Peyer's patch (tissue), 4 donors: ENCODE measurements at places on chromosomes 1 and 21. TPM values are rescaled to one million over a fixed set of nuclear protein-coding genes. Genes with fewer than 3 reads are reported as not detected.

DNA sequence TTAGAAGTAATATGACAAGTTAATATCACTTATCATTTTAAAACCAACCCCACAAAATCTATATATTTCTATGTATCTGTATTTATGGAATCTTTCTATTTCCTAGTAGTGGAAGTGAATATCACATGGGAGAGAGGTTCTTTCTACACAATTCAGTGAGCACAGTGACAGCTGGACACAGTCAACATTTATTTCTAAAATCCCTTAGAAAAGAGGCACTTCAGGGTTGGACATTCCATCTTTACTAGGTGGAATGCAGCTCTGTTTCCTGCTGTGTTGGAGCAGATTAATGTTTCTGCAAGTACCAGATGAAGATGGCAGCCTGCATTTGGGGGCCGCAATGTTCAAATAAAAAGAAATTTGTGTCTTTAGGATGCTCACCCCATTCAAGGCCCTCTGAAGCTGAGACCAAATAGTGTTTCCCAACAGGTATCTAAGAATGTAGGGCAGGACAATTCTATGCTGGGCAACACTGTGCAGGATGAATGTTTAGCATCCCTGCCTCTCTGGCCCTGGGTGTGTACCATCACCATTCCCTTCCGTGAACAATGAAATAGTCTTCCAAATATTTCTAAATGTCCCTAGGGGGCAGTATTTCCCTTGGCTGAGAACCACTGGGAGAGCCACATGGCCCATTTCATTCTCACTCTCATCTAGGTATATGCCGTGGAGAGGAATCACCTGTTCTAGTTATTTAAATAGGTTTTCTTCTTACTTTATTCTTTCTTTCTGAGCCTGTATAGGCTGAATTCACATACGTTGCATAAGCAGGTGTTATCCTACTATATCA, 394.8 kb downstream of the PRDM2 start:
- no peak overlapping the region for H3K4me3 ChIP-seq
- DNase-seq = no peak
- H3K4me1 ChIP-seq = no peaks in the 10 kb centered on the region
- H3K36me3 ChIP-seq = no peaks in the 10 kb centered on the region

DNA sequence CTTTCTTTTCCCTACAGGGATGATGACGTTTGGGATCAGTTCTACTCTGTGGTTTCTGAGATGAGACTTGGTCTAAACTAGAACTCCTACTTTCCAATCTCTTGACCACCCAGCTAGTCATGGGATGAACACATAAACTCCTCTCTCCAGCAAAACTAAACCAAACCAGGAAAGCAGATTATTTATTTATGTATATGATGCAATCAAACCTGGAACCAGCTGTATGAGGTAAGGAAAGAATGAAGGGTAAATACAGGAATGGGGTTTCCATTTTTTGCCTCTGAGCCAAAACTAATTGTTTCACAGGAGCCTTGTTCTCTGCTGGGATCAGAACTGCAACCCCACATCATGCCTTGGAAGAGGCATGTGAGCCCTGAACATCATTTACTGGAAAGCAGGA, 3.3 kb upstream of the AGT start:
- no peaks in the 10 kb centered on the region for H3K36me3 ChIP-seq
- H3K4me1 ChIP-seq = no peaks in the 10 kb centered on the region
- no peaks in the 10 kb centered on the region for H3K27me3 ChIP-seq
- no peak overlapping the region for H3K27ac ChIP-seq
- no peak overlapping the region for H3K4me3 ChIP-seq

GRCh38 chr1:188991221-188991930, 1486.3 kb downstream of the BRINP3 start:
- H3K4me1 ChIP-seq = no peaks in the 10 kb centered on the region
- no peak overlapping the region for H3K27ac ChIP-seq
- no peak for DNase-seq
- no peak overlapping the region for H3K4me3 ChIP-seq
- no peaks in the 10 kb centered on the region for H3K27me3 ChIP-seq

GRCh38 chr1:10074059-10074851, 41.5 kb downstream of the UBE4B start:
- no peaks in the 10 kb centered on the region for H3K36me3 ChIP-seq
- no peaks in the 10 kb centered on the region for H3K27me3 ChIP-seq
- peak; percentile 79 for DNase-seq
- H3K4me3 ChIP-seq = no peak overlapping the region
- H3K27ac ChIP-seq = no peak overlapping the region
- peaks cover 22% of the 10 kb centered on the region for H3K4me1 ChIP-seq

DNA sequence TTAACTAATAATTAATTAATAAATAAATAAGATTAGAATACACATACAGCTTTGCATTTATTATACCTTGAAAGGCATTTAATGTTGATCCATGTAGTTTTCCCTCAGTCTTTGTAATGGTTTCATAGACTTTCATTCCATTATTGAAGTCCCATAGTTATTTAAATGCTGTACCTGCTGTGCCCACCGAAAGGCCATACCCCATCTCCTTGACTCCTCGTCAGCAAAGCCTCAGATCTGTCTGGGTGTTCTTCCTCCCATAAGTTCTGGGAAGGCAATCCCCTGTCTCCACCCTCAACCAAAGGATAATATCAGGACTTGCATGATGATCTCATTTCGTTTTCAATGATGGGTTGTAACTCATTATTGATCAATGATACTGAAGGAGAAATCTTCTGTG, 17.1 kb downstream of the CCN1 start:
- H3K4me3 ChIP-seq = no peak overlapping the region
- no peaks in the 10 kb centered on the region for H3K36me3 ChIP-seq
- no peaks in the 10 kb centered on the region for H3K4me1 ChIP-seq

GRCh38 chr1:63563745-63564144, 29.5 kb upstream of the PGM1 start:
- no peaks in the 10 kb centered on the region for H3K27me3 ChIP-seq
- DNase-seq = no peak
- peaks cover 3% of the 10 kb centered on the region for H3K36me3 ChIP-seq
- no peak overlapping the region for H3K4me3 ChIP-seq
- H3K4me1 ChIP-seq = no peaks in the 10 kb centered on the region

- H3K27ac ChIP-seq = no peak overlapping the region
- no peaks in the 10 kb centered on the region for H3K36me3 ChIP-seq
- no peaks in the 10 kb centered on the region for H3K4me1 ChIP-seq
- H3K27me3 ChIP-seq = no peaks in the 10 kb centered on the region
- no peak for DNase-seq
- H3K4me3 ChIP-seq = no peak overlapping the region
Measured at GRCh38 chr1:61388566-61388965, 306.2 kb downstream of the NFIA start.

DNA sequence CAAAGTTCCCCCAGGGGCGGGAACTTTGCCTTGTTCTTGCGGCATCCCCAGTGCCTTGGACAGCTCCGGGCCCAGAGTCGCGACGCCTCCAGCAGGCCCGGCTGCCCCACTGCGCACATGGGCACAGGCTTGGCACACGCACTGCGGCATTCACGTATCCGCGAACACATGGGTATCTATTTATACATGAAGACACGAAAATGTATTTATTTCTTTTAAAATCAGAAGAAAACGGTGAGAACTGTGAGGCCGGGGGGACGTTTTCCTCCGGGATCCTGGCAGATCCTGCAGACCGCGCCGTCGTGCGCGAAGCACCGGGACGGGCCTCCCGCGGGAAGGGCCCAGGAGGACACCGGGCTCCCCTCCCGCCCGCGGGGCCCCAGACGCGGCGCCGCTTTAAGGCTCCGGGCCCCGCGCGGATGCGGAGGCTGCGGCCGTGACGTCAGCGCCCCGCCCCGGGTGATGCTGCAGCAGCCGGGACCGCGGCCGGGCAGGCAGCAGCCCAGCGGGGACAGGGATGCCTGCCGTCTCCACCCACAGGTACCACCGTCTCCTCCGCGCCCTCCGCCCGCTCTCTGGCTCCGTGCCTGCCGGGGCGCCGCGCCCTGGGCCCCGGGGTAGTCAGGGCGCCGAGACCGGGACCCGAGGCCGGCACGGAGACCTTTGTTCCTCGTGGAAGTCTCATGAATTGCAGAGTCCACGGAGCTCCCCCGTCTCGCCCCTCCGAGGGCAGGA, at the start of gene SLC45A1:
Gene SLC45A1, plus strand, starts transcription at position 468 of the 735 bp plus-strand sequence. CDS start 6,216 bp downstream, outside the sequence.
- H3K4me3 ChIP-seq = peak within 1 kb of the TSS; percentile 70
- H3K27ac ChIP-seq = peak within 1 kb of the TSS; percentile 62
- peak; percentile 75 for DNase-seq
- H3K36me3 ChIP-seq = no peaks in the 10 kb centered on the region
- H3K27me3 ChIP-seq = no peaks in the 10 kb centered on the region

GRCh38 chr1:147080006-147080661, 92.1 kb downstream of the PRKAB2 start:
- H3K27me3 ChIP-seq = peaks cover 46% of the 10 kb centered on the region
- peaks cover 30% of the 10 kb centered on the region for H3K4me1 ChIP-seq
- no peak for DNase-seq
- H3K36me3 ChIP-seq = no peaks in the 10 kb centered on the region
- no peak overlapping the region for H3K4me3 ChIP-seq
- no peak overlapping the region for H3K27ac ChIP-seq

DNA sequence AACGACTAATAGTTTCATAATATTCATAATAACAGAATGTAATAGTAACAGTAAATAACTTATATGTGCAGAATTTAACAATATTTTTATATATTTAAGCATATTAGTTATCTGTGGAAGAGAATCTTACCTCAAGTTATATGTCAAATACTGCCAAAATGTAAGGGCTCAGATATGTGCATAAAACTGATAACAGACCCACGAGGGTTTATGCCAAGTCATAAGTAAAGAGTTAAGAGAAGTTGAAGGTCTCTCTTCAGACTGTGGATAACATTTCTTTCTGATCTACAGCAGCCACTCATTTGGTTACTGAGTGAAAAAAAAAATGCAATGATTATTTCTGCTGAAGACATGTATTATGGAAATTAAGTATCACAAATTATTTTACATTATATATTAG, 1167.8 kb upstream of the NCAM2 start:
- H3K36me3 ChIP-seq = no peaks in the 10 kb centered on the region
- no peaks in the 10 kb centered on the region for H3K27me3 ChIP-seq
- no peak overlapping the region for H3K4me3 ChIP-seq
- no peak overlapping the region for H3K27ac ChIP-seq
- no peak for DNase-seq

The ATP1A2 gene
- 2.3 TPM for total RNA-seq

The JAM2 gene
- 23.1 TPM for total RNA-seq

The SETDB1 gene
- total RNA-seq = 28.2 TPM

The TMPRSS3 gene
- not detected for total RNA-seq

The NOS1AP gene
- 9.8 TPM for total RNA-seq

The LENEP gene
- total RNA-seq = not detected
